Inflammatory macrophage treated with lipopolysaccharide for 1 hour (primary cell): ENCODE measurements at places on chromosomes 4 and X.

DNA sequence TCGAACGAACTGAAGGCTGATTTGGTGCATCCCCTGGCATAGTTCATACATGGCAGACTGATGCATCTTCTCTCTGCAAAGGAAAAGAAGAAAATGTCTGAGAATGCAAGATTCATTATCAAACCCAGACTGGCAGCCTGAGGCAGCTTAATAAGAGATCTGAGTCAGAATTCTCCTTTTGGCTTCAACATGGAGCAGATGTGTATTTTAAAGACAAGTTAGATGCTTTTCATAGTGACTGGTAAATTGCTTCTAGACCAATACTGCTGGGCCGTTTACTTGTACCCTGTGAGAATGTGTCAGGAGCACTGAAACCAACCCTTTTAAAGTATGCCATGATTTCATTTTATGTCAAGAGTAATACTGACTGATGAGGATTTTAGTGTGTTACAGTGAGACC is 322.0 kb downstream of the NR3C2 start:
- no peak for DNase-seq

GRCh38 chrX:129574214-129574613 is 34.2 kb downstream of the OCRL start:
- DNase-seq: no peak

DNA sequence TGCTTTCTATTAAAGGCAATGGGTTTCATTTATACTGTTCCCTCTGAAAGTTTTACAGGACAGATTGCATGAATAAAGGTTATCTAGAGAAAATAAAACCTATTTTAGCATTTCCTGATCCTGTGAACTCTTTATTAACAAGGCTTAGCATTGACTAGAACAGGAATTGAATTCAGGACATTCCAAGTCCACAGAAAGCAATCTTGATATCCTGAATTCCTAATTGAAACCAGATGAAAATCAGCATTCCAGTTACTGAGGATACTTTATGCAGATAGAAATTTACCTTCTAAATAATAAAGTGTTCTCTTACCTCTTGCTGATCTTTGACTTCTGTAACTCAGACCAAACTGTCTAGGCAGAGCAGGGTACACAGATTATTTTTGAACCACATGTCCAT is 151.4 kb downstream of the ZNF518B start:
- no peak for DNase-seq

- DNase-seq: no peak
These were observed 286.4 kb downstream of the BCOR start for GRCh38 chrX:39811376-39811775.

DNA sequence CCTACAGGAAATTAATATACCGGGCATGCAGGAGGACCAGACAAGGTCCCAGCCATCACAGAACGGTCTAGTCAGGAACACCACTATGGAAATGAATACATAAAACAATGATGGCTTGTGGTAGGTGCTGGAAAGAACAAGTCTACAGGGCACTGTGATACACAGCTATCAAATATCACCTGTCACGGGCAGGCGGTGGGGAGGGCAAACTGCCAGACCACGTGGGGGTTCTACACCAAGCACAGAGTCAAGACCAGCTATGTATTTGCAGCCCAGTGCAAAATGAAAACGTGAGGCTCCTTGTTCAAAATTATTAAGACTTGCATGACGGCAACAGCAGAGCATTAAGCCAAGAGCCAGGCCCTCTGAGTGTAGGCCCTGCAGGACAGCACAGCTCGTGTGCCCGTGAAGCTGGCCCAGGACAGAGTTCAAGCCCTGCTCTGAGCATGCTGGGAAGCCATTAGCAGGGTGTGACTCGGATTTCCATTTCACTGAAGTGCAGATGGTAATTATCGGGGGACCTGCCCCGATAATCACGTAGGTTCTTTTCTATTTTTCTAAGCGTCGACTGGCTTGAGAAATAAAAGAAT is 83.6 kb downstream of the JAKMIP1 start:
- no peak for DNase-seq

DNA sequence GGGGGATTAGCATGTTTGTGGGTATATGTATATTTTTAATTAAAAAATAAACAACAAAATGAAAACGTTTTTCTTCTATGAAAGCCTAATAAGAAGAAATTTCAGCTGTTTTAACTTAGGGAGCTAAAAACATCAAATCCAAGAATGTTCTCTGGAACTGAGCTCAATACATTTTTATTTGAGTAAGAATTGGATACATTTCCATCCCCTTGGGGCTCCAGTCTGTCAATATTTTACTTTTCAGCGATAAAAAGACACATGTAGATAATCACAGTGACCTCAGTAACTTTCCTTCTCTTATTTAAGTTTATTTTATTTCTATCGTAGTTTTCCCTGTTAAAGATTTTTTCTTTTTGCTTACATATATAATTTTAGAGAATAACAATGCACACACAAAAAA is 59.3 kb downstream of the ELOVL6 start:
- no peak for DNase-seq

- no peak for DNase-seq
These were observed 200.2 kb downstream of the SPRY1 start for GRCh38 chr4:123596805-123597204.

DNA sequence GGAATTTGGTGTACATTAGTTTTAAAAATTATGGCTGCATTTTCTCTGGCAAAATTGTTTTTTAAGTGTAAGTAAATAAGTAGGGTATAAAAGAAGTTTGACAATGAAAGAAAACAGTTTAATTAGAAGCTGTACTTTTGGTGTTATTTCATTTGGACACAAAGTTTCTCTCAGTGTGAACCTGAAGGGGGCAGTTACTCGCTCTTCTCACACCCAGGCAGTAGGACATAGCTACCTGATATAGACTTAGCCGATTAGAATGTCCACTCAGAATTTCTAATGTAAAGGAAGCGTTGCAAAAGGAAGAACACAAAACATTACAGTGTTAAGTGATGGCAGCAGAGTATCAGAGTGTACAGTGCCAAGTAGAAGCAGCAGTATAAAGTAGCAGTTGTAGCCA is 311.9 kb upstream of the TECRL start:
- no peak for DNase-seq

- no peak for DNase-seq
These were observed 208.8 kb downstream of the SH2D1A start for GRCh38 chrX:124555036-124555595.

- DNase-seq: no peak
These were observed 348.3 kb downstream of the ARHGAP24 start for GRCh38 chr4:85823295-85823694.

DNA sequence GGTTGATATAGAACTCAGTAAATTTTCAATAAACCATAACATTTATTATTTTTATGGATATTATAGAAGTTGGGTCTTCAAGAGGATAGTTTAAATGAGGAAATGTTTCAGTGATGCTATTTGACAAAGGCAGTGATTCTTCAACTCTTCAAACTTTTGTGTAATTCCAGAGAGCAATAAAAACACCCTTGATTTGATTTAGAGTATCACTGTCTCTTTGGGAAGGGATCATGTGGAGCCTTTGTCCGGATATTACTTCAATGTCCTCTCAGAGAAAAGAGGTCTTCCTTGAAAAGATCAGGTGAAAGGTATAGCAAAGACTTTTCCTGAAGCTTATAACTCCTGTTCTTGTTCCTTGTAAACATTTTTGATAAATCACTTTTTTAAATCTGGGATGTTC is 23.3 kb downstream of the GLRA3 start:
- DNase-seq: no peak

- no peak for DNase-seq
These were observed 5.1 kb upstream of the MTHFD2L start for GRCh38 chr4:74152836-74153235.

- peak; percentile 27 for DNase-seq
These were observed 43.3 kb downstream of the MTMR1 start for GRCh38 chrX:150736475-150736874.

DNA sequence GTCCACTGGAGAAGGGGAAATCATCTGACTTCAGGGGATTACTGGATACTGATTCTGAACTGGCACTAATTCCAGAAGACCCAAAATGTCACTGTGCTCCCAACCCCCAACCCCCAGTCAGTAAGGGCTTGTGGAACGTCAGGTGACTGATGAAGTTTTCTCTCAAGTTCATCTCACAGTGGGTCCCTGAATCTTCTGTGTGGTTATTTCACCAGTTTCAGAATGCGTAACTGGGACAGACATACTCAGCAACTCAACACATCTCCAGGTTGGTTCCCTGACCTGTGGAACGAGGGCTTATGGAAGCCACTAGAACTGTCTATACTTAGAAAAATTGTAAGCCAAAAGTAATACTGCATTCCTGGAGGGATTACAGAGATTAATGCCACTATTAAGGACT is 45.3 kb downstream of the DDX60L start:
- no peak for DNase-seq

DNA sequence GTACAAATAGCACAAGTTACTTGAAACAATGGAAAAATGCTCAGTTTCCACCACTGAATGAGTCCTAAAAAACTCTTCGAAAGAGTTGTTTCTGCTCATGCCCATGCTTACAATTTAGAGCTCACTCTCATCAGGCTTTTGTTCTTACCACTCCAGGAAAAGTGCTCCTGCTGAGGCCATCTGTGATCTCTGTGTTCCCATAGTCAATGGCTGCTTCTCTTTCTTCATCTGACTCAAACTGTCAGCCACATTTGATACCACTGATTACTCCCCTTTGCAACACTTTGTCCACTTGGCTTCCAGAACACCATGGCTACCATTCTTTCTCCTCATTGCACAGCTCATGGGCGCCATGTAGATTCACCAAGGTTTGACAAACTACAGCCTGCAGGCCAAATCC is 80.0 kb upstream of the SLC34A2 start:
- DNase-seq: no peak

DNA sequence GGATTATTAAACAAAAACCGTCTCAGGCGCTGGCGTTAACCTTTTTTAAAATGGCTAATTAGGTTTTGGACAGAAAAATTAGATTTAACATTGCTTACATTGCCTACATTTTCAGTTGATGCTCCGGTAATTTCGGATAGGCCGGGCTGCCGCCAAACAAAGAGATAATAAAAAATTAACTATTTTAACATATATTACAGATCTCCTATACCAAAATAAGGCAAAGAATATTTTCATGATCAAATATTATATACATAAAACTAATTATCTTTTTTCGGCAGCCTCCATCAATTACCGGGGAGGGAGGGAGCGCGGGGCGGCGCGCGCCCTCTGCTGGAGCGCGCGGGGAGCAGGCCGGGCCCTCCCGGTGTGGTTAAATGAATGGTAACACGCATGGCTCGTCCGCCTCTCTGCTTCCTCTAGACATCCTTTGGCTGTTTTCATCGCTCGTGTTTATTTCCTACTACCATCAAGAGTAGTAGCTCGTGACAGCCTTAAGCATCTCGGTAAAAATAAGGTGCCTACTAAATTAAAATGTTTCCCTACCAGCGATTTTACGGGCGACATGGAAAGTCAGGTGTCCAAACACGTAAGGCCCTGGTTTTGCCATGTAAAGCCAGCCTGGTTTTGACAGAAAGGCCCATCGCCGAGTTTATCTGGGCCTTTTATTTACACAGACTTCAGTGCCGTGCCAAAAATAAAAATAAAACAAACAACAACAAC is 52.4 kb upstream of the TMEM33 start:
- peak; percentile 44 for DNase-seq

- DNase-seq: no peak
These were observed 10.7 kb downstream of the PWWP3B start for GRCh38 chrX:106178826-106179225.

GRCh38 chr4:20603671-20604313 is 96.5 kb upstream of the PACRGL start:
- DNase-seq: no peak

DNA sequence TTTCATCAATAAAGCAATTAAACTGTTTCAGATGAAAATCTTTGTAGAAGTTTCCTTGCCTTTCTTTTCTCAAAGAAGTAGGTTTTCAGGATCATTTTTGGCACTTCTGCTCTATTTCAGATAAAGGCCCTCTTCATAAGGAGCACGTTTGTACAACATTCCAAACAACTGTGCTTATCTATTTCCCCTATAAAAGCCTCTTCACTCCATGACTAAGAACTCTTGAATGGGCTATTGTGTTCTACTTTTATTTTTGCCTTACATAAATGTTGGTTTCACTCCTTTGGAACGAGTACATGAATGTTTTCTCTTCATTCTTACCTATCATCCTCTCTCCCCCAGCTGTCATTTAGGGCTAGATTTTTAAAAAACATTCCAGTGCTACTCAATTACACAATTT is 288.0 kb upstream of the PPP1R2C start:
- no peak for DNase-seq
